SJSA1 (cell line): ENCODE measurements at places on chromosomes 5 and 9. TPM values are rescaled to one million over a fixed set of nuclear protein-coding genes. Genes with fewer than 3 reads are reported as not detected.
A peak's percentile ranks its signal among the peaks of the same experiment; 100 is the strongest.

GRCh38 chr9:93650448-93650847 is 74.1 kb downstream of the PHF2 start:
- H3K27ac ChIP-seq, result no peak overlapping the region
- no peak overlapping the region for H3K4me3 ChIP-seq
- H3K36me3 ChIP-seq, result peaks cover 20% of the 10 kb centered on the region

DNA sequence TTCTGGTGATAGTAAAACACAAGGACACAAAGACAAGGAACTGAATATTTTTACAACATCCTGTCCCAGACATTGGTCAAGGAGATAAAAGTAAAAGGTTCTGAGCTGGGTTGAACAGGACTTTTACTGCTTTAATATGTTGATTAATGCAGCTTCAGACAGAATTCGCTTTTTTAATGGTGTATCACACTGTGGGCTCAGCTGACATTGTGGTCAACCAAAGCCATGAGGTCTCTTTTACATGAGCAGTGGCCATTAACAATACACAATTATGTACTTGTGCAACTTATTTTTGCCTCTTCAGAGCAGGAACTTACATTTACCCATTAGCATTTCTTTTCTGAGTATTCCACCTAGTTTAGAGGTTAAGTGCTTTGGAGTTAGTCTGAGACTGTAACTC is 22.8 kb upstream of the ERBIN start:
- H3K27ac ChIP-seq, result no peak overlapping the region
- no peaks in the 10 kb centered on the region for H3K27me3 ChIP-seq
- DNase-seq, result no peak
- no peaks in the 10 kb centered on the region for H3K4me1 ChIP-seq
- H3K36me3 ChIP-seq, result no peaks in the 10 kb centered on the region
- no peak overlapping the region for H3K4me3 ChIP-seq

DNA sequence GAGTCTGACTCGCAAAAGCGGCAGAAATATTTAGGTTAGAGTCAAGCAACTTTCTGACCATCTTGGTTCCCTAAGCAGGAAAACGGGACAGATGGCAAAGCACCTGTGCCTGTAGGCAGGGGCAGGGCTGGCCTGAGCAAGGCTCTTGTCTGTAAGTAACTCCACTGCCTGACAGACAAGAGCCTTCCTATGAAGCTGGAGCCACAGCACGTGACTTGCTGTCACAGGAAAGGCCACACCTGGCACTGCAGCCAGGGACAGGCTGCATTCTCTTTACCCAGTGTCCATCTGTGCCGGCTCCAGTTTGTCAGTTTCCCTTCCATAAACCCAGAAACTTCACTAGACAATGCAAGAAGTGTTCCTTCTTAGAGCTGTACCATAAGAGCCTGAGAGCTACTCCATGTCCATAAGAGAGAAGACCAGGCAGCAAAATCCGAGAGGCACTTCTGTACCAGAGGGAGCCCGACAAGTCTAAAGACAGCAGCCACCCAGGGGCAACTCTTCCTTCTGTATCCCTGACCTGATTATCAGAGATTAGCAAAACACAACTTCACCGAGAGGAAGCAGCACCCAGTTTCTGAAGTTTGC is 78.1 kb downstream of the GPR21 start:
- H3K4me3 ChIP-seq, result no peak overlapping the region
- no peak for DNase-seq
- no peak overlapping the region for H3K27ac ChIP-seq
- H3K27me3 ChIP-seq, result no peaks in the 10 kb centered on the region
- peaks cover 3% of the 10 kb centered on the region; the same call in 1 of the 2 replicates for H3K36me3 ChIP-seq

DNA sequence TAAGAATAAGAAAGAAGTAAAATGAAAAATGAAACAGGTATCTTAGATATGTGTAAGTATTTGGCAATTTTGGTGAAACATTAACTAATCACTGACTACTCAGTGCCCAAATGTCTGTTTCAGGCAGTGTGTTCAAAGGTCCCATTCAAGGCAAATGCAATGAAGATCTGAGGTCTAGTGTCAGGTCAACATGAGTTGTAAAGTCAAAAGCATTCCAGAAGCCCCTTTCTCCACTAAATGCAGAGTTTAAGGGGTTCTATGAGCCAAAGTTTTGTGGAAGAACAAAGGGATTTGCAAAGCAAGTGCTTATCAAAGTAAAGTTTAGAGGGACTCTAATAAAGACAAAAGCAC is 71.0 kb upstream of the GPBP1 start:
- no peaks in the 10 kb centered on the region for H3K27me3 ChIP-seq
- H3K36me3 ChIP-seq, result no peaks in the 10 kb centered on the region
- H3K4me3 ChIP-seq, result no peak overlapping the region
- no peaks in the 10 kb centered on the region for H3K4me1 ChIP-seq

DNA sequence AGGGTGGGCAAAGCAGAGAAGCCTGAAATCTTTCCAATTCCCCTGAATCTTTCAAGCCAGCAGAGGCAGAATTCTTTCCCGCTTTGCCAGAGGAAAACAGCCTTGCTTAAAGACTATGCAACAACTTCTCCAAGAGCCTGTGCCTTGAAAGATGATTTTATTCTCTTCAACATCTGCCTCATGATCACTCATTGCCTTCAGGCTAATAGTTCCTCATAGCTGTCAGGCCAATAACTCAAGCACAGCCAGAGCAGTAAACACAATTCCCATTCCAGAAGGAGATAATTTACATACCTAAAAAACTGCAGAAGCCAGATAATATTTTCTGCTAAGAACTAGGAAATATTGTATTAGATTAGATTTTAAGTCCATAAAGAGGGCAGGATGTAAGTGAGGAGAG is 92.3 kb upstream of the PUM3 start:
- no peaks in the 10 kb centered on the region for H3K27me3 ChIP-seq
- no peaks in the 10 kb centered on the region for H3K4me1 ChIP-seq

- H3K27ac ChIP-seq, result peak overlapping the region; percentile 91
- H3K27me3 ChIP-seq, result no peaks in the 10 kb centered on the region
- H3K4me3 ChIP-seq, result peak overlapping the region; percentile 46
- H3K36me3 ChIP-seq, result no peaks in the 10 kb centered on the region
- peak; percentile 87 for DNase-seq
Measured at GRCh38 chr5:171450423-171451331, 31.2 kb downstream of the FGF18 start.

DNA sequence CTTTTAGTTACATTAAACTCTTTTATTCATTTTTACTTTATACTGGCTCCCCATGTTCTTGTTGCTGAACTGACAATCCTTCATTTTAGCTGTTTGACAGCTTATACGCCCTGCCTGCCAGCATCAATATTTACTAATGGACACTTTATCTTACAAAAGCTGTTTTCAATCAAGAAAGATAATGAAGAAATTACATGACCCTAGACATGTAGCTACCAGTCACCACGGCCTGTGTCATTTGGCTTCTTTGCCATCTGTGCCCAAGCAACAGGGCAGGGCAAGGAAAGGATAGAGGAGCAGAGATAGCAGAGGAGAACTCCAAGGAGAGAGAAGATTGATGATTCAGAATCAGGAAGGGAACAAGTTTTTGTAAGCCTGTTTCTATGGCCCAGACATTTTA is 647.3 kb downstream of the BRINP1 start:
- no peaks in the 10 kb centered on the region for H3K36me3 ChIP-seq
- H3K27ac ChIP-seq, result no peak overlapping the region
- no peak overlapping the region for H3K4me3 ChIP-seq
- H3K4me1 ChIP-seq, result no peaks in the 10 kb centered on the region
- no peaks in the 10 kb centered on the region for H3K27me3 ChIP-seq

UBE2QL1 gene
- not detected in 2 replicates for total RNA-seq

OR1J2 gene
- not detected in 2 replicates for total RNA-seq

DNA sequence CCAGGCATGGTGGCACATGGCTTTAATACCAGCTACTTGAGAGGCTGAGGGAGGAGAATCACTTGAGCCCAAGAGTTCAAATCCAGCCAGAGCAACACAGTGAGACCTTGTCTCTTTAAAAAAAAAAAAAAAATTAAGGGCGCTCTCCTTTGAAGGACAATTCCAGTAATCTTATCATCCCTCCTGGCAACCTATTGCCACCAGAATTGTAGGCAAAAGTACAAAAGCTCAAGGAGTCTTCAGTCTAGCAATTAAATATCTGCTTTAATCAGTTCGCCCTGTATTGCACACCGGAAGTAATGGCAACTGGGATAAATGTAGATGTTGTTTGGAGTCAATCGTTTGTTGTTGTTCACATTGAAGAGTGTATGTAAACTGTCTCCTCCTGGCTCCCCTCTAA is 7.7 kb downstream of the SNX18 start:
- H3K36me3 ChIP-seq, result peaks cover 59% of the 10 kb centered on the region
- DNase-seq, result no peak
- H3K27me3 ChIP-seq, result no peaks in the 10 kb centered on the region
- H3K27ac ChIP-seq, result no peak overlapping the region
- no peak overlapping the region for H3K4me3 ChIP-seq
- peaks cover 27% of the 10 kb centered on the region for H3K4me1 ChIP-seq

DNA sequence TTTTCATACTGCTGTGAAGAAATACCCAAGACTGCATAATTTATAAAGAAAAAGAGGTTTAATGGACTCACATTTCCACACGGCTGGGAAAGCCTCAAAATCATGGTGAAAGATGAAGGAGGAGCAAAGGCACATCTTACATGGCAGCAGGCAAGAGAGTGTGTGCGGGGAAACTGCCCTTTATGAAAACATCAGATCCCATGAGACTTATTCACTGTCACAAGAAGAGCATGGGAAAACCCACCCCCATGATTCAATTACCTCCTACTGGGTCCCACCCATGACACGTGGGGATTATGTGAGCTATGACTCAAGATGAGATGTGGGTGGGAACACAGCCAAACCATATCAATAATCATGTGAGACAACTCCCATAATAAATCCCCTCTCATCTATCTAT is 8.7 kb downstream of the TTC39B start:
- H3K4me1 ChIP-seq, result peaks cover 18% of the 10 kb centered on the region
- no peaks in the 10 kb centered on the region for H3K27me3 ChIP-seq
- H3K27ac ChIP-seq, result no peak overlapping the region
- no peak overlapping the region for H3K4me3 ChIP-seq

DNA sequence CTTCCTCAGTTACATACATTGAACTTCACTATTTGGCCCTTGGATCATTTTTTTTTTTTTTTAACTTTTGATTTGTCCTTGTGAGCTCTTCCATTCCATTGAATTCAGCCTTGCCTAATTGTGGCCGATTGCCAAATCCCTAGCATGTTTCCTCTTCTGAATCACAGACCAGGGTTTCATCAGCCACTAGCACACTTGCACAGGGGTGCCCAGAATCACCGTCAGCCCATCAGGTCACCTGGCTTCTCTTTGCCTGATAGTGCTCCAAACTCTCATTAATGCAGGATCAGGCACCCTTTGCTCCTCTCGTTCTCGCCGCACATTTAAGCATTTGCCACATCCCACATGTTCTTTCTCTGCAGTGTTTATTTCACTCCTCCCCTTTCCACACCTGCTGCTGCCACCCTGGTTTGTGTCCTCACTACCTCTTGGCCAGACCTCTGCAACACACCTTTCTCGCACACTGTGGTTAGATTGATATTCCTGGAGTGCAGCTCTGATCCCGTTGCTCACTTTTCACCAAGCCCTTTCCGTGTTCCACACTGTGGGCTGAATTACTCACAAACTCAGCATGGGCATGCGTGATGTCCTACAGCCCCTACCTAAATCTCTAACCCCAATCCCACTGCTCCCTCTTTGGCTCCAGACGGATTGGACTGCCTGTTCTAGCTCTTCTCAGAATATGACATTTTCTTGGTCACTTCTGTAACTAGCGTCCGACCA is 9.8 kb downstream of the PIK3R1 start:
- H3K4me1 ChIP-seq, result no peaks in the 10 kb centered on the region
- DNase-seq, result no peak
- no peak overlapping the region for H3K4me3 ChIP-seq
- H3K27me3 ChIP-seq, result no peaks in the 10 kb centered on the region

- no peak for DNase-seq
- no peaks in the 10 kb centered on the region for H3K36me3 ChIP-seq
Measured at GRCh38 chr9:15205632-15206420, 101.2 kb downstream of the TTC39B start.

DPYSL3 gene
- 125 and 156 TPM in 2 replicates for total RNA-seq
